ENCODE measurements at places on chromosomes 2 and 18. TPM values are rescaled to one million over a fixed set of nuclear protein-coding genes. Genes with fewer than 3 reads are reported as not detected.
A peak's percentile ranks its signal among the peaks of the same experiment; 100 is the strongest.

The VPS54 gene
- total RNA-seq = 12.8 TPM

- peaks cover 20% of the 10 kb centered on the region for H3K27me3 ChIP-seq
- H3K36me3 ChIP-seq = no peaks in the 10 kb centered on the region
- no peaks in the 10 kb centered on the region for H3K4me1 ChIP-seq
- no peak overlapping the region for H3K4me3 ChIP-seq
Observed at GRCh38 chr2:170571612-170572011, 143.5 kb upstream of the SP5 start.

DNA sequence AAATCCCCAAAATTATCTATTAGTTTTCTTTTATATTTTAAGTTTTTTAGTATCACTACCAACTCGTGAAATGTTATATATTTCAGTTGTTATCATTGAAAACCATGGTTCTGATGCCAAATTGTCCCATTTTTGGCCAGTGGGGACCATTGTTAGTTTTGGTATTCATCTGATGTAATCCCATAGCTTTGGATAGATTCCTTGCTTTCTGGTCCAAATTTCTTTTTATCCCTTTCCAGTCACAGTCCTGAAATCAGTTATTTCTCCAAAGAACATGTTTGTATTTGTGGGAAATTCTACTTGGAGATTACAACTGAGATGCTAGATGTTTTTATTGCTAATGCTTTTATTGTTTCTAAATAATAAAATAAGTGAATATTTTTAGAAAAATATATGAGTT is 976.8 kb upstream of the CRIM1 start:
- H3K36me3 ChIP-seq = no peaks in the 10 kb centered on the region
- no peaks in the 10 kb centered on the region for H3K27me3 ChIP-seq
- no peak overlapping the region for H3K27ac ChIP-seq
- no peaks in the 10 kb centered on the region for H3K4me1 ChIP-seq
- H3K4me3 ChIP-seq = no peak overlapping the region

The REG1A gene
- not detected for total RNA-seq

The SERPINB11 gene
- not detected for total RNA-seq

DNA sequence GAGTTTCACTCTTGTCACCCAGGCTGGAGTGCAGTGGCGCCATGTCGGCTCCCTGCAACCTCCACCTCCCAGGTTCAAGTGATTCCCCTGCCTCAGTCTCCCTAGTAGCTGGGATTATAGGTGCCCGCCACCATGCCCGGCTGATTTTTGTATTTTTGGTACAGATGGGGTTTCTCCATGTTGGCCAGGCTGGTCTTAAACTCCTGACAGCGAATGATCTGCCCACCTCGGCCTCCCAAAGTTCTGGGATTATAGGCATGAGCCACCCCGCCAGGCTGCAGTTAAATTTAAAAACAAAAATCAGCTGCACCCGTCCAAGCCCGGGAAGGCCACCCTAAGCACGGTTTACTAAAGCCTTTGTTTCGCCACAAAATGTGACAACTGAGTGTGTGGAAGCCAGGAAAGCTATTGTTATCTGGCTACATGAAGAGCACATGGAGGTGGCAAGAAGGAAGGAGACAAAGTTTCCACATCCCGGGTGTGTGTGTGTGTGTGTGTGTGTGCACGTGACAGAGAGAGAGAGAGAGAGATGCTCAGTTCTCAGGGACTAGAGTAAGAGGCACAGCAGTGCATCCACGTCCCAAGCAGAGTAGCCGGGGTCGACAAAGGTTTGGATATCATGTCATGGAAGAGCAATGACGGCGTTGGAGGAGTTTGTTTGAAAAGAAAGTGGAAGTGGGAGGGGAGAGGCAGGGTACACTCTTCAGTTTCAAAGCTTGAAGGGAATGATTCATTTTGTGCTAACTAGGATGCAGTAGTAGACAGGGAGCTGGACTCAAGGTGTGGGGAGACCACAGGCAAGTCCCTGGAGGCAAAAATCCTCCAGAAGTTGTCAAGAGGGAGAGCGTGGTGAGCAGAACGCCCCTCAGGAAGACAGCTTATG is 20.1 kb downstream of the INPP5D start:
- no peaks in the 10 kb centered on the region for H3K27me3 ChIP-seq
- H3K4me3 ChIP-seq = peak overlapping the region; percentile 46
- H3K4me1 ChIP-seq = peaks cover 69% of the 10 kb centered on the region
- H3K36me3 ChIP-seq = peaks cover 32% of the 10 kb centered on the region

GRCh38 chr2:171996021-171996420 is 3.7 kb upstream of the METAP1D start:
- DNase-seq = no peak
- H3K4me3 ChIP-seq = no peak overlapping the region
- no peaks in the 10 kb centered on the region for H3K36me3 ChIP-seq
- peaks cover 6% of the 10 kb centered on the region for H3K27me3 ChIP-seq
- H3K4me1 ChIP-seq = peaks cover 22% of the 10 kb centered on the region

DNA sequence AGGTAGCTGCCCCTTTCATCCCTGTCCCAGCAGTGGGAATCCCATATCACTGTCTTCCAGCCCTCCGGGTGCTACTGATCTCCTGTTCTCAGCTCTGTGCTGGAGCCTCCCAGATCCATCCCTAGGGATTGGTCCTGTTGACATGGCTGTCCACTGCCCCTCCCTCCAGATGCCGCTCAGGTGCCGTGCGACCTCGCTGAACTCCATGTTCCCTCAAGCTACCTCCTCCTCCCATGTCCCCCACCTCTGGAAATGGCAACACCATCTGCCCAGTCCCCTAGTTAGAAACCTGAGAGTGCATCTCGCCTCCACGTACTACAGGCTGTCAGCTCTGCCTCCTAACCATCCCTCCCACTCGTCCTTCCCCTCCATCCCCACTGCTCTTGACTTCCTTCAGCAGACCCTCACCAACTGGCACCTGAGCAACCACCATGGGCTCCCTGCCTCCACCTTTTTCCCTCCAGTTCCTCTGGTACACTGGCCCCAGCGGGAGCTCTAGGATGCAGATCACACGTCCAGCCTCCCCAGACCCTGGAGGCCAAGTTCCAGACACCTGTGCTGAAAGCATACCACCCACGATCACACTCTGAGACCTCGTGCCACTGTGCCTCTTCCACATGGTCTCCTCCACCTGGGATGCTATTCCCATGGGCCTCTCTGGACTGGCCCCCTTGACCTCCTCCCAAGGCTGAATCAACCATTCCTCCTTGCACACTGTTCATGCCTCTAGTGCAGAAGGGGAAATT is 106.8 kb downstream of the KLHL29 start:
- peaks cover 38% of the 10 kb centered on the region for H3K4me1 ChIP-seq
- peaks cover 10% of the 10 kb centered on the region for H3K27me3 ChIP-seq
- no peak overlapping the region for H3K27ac ChIP-seq
- no peak overlapping the region for H3K4me3 ChIP-seq
- no peak for DNase-seq
- H3K36me3 ChIP-seq = no peaks in the 10 kb centered on the region

The ICOS gene
- 187 TPM for total RNA-seq

DNA sequence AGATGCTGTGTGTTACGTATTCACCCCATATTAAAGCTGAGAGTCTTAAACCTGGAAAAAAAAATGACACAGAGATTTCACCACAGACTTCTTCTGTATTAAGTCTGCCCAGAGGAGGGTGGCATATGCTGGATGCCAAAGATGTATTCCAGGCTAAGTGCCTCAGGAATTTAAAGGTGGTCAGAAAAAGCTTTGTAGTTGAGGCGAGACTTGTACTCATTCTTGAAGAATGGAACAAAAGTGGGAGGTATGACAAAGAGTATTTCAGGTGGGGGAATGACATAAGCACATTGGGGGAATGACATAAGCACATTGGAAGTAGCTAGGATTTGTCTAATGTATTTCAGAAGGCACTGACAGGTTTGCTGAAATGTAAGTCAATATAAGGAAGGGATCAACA is 98.6 kb downstream of the BABAM2 start:
- H3K27me3 ChIP-seq = no peaks in the 10 kb centered on the region
- H3K4me3 ChIP-seq = no peak overlapping the region
- H3K4me1 ChIP-seq = peaks cover 33% of the 10 kb centered on the region
- DNase-seq = no peak
- H3K36me3 ChIP-seq = peaks cover 21% of the 10 kb centered on the region

GRCh38 chr2:191666226-191666625 is 11.7 kb upstream of the NABP1 start:
- H3K27ac ChIP-seq = no peak overlapping the region
- peaks cover 20% of the 10 kb centered on the region for H3K4me1 ChIP-seq
- no peaks in the 10 kb centered on the region for H3K27me3 ChIP-seq
- no peak overlapping the region for H3K4me3 ChIP-seq

GRCh38 chr2:127047054-127047453 is 59.9 kb downstream of the BIN1 start:
- H3K27me3 ChIP-seq = no peaks in the 10 kb centered on the region
- H3K4me3 ChIP-seq = no peak overlapping the region
- peaks cover 5% of the 10 kb centered on the region for H3K36me3 ChIP-seq
- H3K27ac ChIP-seq = no peak overlapping the region

The TCF7L1 gene
- total RNA-seq = not detected

DNA sequence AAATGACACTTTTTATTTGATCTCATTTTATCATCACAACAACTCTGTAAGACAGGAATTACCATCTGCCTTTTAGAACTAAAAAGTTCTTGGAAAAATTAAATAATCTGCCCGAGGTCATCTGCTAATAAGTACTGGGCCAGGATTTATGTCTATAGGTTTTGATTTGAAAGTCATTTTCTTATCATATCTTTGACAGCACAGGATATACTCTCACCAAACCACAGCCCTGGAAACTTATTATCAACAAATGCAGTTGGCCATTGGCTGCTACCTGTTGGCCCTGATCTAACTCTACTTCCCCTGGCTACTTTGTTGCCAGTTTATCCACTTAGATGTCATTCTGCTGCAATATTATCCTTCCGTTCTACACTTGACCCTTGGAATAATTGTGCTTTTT is 354.6 kb downstream of the RAD51AP2 start:
- no peak overlapping the region for H3K4me3 ChIP-seq
- H3K36me3 ChIP-seq = no peaks in the 10 kb centered on the region
- no peak for DNase-seq

- no peak overlapping the region for H3K27ac ChIP-seq
- peaks cover 58% of the 10 kb centered on the region for H3K4me1 ChIP-seq
- no peaks in the 10 kb centered on the region for H3K27me3 ChIP-seq
- H3K36me3 ChIP-seq = peaks cover 5% of the 10 kb centered on the region
Observed at GRCh38 chr2:29117636-29118303, 2.6 kb downstream of the CLIP4 start.

DNA sequence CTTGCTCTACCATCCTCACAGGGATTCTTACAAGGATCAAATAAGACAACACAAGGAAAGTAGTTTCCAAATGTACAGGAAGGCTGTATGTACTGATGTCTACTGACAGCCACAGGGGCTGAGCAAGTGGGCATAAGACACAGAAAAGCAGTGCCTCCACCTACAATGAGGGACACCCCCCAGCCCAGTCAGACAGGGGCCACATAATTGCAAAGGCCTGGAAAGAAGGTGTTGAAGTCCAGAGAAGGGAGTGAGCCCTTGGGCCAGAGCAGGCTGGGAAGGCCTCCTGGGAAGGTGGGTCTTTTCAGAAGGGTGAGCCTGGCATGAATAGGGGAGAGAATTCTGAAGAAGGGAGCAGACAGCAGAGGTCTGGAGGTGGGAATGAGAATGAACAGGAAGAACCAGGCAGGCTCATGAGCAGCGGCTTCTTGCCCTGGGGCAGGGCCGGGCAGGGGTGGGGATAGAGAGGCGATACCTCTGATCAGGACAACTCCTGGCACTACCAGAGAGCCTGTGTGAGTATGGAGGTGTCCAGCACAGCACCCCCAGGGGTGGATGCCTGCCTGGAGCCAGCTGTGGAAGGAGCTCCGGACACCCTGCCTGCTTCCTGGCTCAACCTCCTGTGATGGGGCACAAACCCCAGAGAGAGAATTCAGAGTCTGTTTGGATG is 30.1 kb downstream of the HS1BP3 start:
- peaks cover 8% of the 10 kb centered on the region for H3K36me3 ChIP-seq
- H3K4me3 ChIP-seq = no peak overlapping the region
- no peak for DNase-seq
- H3K27me3 ChIP-seq = no peaks in the 10 kb centered on the region
- no peaks in the 10 kb centered on the region for H3K4me1 ChIP-seq

- peaks cover 35% of the 10 kb centered on the region for H3K27me3 ChIP-seq
- peaks cover 4% of the 10 kb centered on the region for H3K36me3 ChIP-seq
- H3K27ac ChIP-seq = no peak within 1 kb of the TSS
- DNase-seq = peak; percentile 15
- H3K4me1 ChIP-seq = peaks cover 7% of the 10 kb centered on the region
Observed at GRCh38 chr18:28176948-28177827, at the start of gene CDH2. Gene CDH2 (minus strand): TSS chr18:28177130. CDS start chr18:28177022, 108 bp downstream.

DNA sequence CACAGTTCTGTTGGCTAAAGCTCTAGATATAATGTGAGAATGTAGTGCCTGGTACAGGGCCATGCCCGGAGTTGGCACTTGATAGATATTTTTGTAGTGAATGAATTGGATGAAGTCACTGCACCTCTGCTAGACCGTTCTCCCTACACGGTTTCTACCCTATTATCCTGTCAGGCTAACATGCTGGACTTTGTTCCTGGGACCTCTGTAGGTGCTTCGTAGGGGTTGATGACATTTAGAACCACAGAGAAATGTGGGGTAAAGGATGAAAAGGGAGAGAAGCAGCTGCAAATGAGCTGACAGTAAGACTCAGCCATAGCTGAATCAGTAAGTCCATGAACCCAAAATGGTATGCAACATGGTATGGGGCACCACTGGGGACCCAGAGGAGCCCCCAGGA is 4.1 kb upstream of the FBLN7 start:
- peaks cover 4% of the 10 kb centered on the region for H3K36me3 ChIP-seq
- peaks cover 10% of the 10 kb centered on the region for H3K27me3 ChIP-seq
- peaks cover 12% of the 10 kb centered on the region for H3K4me1 ChIP-seq
- H3K27ac ChIP-seq = no peak overlapping the region

DNA sequence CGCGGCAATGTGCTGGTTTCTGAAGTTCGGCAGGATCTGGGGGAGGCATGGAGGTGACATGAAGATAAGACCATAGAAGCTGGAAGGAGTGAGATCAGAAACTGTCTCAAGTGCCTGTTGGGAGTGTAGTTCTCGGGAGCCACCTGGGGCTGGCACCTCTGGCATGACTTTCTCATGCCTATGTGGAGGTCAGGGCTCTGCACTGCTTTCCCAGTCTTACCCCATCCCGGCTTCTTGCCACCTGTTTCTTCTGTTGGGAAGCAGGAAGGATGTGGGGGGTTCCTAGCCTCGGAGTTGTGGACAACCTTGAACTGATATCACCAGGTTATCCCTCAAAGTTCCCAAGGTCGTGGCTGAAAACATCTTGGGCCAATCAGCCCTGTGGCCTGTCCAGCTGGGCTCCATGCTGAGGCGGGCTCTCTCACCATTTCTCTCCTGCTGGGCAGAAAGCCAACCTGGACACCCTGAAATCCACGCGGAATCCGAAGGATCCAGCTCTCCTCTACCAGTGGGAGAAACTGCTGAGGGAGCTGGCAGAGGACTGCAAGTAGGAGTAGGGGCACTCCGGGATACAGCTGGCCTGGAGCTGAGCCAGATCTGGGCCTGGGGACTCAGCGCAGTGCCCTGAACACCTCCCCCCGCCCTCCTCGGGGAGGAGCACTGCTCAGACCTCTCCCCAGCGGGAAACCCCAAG is 42.5 kb downstream of the FER1L5 start:
- H3K27me3 ChIP-seq = peaks cover 3% of the 10 kb centered on the region
- H3K36me3 ChIP-seq = no peaks in the 10 kb centered on the region
- H3K27ac ChIP-seq = no peak overlapping the region
- H3K4me1 ChIP-seq = no peaks in the 10 kb centered on the region
- H3K4me3 ChIP-seq = no peak overlapping the region
- DNase-seq = no peak

- peak; percentile 15 for DNase-seq
- no peaks in the 10 kb centered on the region for H3K36me3 ChIP-seq
- no peak overlapping the region for H3K27ac ChIP-seq
- no peaks in the 10 kb centered on the region for H3K27me3 ChIP-seq
- H3K4me1 ChIP-seq = no peaks in the 10 kb centered on the region
Observed at GRCh38 chr2:191302459-191303139, 57.4 kb downstream of the MYO1B start.
